ENCODE measurements at places on chromosomes 6 and 20.

DNA sequence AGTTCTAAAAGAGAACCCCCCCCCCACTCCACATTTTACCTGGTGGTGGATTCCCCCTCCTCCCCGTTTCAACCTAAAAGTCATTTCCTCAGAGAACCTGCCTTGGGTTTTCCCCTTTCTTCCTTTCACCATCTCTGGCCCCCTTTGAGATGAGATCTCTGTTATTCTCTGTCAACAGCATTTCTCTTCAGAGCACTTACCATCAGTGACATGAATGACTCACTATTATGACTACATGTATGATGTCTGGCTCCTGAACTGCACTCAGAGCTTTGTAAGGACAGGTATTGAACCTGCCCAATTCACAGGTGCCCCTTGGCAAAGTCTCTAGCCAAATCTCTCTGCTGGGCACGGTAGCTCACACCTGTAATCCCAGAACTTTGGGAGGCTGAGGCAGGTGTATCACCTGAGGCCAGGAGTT, 61.4 kb upstream of the JARID2 start:
- no peak for DNase-seq

- no peak for DNase-seq
Measured at GRCh38 chr6:25035174-25035511, 99.4 kb upstream of the RIPOR2 start.

DNA sequence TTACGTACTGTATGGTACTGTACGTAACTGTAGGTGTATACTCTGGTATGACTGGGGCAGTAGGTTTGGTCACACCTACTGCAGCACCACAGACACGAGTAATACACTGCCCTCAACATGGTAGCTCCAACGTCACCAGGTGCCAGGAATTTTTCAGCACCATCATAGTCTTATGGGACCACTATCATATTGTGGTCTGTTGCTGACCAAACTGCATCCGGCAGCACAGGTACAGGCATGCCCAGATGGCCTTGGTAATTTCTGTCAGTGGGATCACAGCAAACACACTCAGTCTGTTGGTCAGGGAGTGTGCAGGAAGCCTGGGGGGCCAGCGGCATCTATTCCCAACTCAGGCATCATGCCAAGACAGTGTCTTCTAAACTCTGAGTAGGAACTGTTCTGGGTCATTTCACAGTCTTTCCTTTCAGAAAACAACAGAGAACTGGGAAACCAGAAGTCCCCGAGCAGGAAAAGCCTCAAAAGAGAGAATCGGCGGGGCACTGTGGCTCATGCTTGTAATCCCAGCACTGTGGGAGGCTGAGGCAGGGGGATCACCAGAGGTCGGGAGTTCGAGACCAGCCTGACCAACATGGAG, 5.8 kb downstream of the YTHDF1 start:
- DNase-seq, result no peak

GRCh38 chr6:18897350-18897749, 510.2 kb downstream of the RNF144B start:
- no peak for DNase-seq

DNA sequence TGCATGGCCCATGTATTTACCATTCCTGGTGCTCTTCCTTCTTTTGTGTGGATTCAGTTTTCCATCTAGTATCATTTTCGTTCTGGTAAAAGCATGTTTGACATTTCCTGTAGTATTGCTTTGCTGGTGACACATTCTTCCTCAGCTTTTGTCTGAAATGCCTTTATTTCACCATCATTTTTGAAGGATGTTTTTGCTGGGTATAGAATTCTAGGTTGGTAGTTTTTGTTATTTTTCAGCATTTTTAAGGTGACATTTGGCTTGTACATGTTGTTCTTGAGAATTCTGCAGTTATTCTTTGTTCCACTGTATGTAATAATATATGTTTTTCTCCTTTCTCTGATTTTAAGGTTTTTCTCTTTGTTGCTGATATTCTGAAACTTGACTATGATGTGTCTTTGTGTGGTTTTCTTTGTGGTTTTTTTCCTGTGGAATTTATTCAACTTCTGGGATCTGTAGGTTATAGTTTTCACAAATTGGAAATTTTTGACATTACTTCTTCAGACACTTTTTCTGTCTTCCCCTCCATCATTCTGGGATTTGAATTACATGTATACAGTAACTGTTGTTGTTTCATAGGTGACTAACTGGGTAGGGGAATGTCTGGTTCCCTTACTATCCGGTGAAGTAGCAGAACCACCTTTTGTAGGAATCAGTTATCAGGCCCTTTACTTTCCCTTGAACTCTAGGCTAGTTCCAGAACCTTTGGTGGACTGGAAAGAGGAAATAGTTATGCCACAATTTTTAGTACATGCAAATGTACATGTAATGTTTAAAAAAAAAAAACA, 30.2 kb downstream of the SNX9 start:
- no peak for DNase-seq

- no peak for DNase-seq
Measured at GRCh38 chr6:112085286-112086065, 1.8 kb downstream of the TUBE1 start.

DNA sequence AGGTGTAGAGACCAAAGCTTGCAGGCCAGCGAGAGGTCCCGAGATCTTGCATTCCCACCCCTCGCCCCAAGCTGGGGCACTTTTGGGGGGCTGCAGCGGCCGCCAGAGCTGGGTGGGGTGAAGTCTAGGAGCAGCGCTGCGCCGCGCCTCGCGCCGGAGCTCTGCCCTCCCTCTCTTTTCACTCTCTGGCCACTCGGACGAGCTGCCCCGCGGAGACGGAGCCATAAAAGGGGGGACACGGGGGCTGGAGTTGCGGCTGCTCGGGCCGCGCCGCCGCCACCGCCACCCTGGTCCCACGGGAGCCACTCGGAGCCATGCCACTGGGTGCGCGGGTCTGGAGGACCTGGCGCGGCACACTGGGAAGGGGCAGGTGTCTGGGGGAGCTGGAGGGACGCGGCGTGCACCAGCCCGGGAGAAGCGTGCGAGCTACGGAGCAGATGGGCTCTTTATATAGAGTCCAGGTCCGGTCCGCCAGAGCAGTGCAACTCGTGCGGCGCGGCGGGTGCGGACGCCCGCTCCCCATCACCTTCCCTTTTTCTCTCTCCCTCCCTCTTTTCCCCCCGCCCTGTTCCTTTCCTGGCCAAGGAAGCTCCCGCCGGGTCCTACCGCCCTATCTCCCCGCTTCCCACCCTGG, 687 bp upstream of the HTR1B start:
- DNase-seq, result no peak

GRCh38 chr20:5689463-5689862, 60.7 kb upstream of the SHLD1 start:
- DNase-seq, result no peak

DNA sequence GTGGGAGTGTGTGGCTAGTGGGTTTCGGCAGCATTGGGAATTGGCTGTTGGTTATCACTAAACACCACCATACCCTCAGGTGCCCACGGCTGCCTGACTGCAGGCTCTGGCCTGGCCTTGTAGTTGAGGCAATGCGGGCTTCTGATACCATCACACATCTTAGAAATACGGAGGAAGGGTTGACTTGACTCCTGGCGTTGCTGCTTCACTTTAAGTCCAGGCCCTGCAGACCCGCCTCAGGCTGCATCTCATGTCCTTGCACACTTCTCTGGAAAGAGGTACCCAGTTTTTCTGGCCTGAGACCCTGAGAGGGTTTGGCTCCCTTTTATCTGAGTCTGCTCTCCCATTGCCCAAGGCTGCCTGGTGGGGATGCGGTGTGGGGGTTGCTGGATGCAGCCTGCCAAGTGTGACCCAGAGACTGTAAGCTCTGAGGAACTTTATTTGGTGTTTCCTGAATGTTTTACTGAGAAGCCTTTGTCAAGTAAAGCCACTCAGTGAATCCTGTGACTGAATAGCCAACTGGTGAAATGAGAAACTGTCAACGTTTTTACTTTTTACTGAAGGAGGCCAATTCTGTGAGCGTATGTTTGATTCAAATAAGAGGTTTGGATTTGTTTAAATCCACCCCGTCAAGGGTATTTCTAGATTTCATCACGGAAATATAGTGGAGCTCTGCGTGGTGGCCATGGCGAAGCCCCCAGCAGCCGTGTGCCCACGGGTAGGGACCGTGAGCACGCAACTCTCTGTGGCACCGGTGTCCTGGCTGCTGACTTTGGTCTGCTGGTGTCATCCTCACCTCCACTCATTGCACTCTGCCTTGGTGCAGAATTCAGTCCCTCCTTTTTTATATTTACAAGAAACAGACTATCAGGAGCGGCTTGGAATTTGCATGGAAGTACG, 160.1 kb downstream of the DTNBP1 start:
- DNase-seq, result no peak

- no peak for DNase-seq
Measured at GRCh38 chr20:9686455-9686854, 152.4 kb downstream of the PAK5 start.

- DNase-seq, result no peak
Measured at GRCh38 chr6:100775667-100776066, 105.5 kb downstream of the ASCC3 start.

GRCh38 chr6:160259143-160259425, 463 bp upstream of the SLC22A2 start:
- DNase-seq, result no peak

GRCh38 chr6:37981626-37982025, 162.1 kb downstream of the ZFAND3 start:
- no peak for DNase-seq

DNA sequence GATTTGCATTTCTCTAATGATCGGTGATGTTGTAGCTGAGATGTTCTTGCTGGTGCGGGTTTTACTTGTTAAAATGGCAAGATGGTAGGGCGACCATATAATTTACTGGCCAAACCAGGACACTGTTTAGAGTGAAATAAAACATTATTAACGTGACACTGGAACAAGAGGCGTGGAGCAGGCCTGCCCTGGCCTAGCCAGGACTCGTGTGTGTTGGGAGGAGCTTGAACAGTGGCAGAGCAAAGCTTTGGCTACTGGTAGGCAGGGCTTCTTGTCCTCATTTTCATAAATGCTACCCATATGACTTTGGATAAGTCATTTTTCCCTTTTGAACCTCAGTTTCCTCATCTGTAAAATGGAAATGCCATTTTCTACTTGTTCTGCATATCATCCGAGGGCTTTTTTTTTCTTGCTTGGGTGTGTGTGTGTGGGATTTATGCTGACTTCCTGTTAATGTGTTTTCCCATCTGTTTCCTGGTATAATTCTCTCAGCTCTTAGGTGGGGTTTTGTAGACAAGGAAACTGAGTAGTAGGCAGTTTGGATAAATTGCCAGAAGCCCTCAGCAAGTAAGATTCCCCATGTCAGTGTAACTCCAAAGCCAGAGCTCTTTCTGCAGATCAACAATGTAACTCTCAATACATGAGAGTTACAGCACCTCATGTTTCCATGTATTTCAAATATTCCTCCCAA, 81.7 kb downstream of the TOX2 start:
- DNase-seq, result no peak

DNA sequence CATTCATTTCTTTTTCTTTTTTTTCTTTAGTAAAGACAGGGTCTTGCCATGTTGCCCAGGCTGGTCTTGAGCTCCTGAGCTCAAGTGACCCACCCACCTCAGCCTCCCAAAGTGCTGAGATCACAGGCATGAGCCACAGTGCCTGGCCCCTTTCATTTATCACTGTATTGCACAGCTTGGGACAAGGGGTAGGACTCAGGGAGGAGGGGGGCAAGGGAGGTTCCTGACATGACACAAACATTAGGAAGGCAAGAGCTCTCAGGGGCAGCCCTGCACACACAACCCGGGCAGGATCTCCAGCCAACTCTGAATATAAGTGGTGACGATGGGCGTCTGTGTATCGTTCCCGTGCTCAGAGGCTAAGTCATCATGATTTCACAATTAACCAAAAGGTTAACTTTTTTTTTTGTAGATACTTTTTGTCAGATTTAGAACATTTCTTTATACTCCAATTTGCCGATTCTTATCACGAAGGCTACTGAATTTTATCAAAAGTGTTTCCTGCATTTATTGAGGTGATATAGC, 19.9 kb downstream of the SLC2A4RG start:
- DNase-seq, result no peak

- DNase-seq, result no peak
Measured at GRCh38 chr20:39298571-39299506, 336.7 kb downstream of the DHX35 start.

DNA sequence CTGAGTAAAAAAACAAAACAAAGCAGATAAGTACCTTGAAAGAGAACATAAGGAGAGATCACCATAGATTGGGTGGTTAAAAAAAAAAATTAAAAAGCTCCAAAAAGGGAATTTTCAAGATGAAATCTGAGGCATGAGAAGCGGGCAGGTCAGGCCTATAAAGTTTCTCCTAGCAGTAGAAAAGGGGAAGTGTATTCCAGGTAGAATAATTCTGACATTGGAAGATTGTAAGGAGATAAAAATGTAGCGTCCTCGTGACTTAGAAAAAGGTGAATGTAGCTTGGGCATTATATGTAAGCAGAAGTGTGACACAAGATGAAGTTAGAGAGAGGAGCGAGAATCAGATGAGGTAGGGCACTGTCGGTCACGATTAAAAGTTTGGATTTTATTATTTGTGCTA, 9.1 kb upstream of the ADGRB3 start:
- DNase-seq, result no peak

- DNase-seq, result no peak
Measured at GRCh38 chr20:44803383-44803941, 6.9 kb downstream of the RIMS4 start.

DNA sequence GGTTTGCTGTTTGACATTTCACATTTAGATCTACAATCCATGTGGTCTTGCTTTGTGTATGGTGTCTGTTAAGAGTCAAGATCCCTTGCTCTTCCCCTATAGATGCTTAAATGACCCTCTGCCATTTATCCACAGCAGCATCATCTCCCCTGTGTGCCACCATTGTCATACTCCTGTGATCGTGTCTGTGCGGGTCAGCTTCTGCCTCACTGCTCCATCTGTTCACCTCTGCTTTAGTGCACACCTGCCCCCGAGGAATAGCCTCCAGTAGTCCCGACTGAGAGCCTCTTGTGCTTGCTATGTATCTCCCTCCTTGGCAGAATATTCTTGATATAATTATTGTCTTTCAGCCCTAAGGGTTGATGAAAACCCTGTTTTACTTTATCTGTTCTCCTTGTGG, 551.2 kb downstream of the CDH26 start:
- no peak for DNase-seq

- DNase-seq, result no peak
Measured at GRCh38 chr20:15032352-15032622, 694.9 kb upstream of the FLRT3 start.

- no peak for DNase-seq
Measured at GRCh38 chr6:127290391-127291265, 24.0 kb downstream of the RNF146 start.

GRCh38 chr6:119626884-119627619, 277.5 kb upstream of the MAN1A1 start:
- DNase-seq, result no peak

GRCh38 chr6:11467364-11467763, 70.2 kb upstream of the TMEM170B start:
- no peak for DNase-seq
